ENCODE measurements at places on chromosomes 5 and 9. TPM values are rescaled to one million over a fixed set of nuclear protein-coding genes. Genes with fewer than 3 reads are reported as not detected.

- no peak for DNase-seq
Observed at GRCh38 chr5:23451156-23451555, 56.3 kb upstream of the PRDM9 start.

DNA sequence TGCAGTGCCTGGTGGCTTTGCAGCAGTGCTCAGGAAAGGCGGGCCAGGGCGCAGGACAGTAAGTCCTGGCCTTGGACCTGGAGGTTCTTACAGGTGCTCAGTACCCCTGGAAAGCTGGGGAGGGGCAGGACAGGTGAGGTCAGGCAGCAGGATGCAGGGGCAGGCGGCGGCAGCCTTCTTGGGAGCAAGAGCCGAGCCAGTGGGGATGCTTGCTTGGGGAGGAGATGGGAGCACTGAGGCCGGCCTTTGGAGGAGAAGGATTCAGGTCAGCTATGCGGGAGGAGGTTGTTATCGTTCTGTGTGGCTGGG, 98.0 kb downstream of the COL5A1 start:
- no peak for DNase-seq

- DNase-seq: no peak
Observed at GRCh38 chr5:32802764-32803163, 91.6 kb downstream of the NPR3 start.

DNA sequence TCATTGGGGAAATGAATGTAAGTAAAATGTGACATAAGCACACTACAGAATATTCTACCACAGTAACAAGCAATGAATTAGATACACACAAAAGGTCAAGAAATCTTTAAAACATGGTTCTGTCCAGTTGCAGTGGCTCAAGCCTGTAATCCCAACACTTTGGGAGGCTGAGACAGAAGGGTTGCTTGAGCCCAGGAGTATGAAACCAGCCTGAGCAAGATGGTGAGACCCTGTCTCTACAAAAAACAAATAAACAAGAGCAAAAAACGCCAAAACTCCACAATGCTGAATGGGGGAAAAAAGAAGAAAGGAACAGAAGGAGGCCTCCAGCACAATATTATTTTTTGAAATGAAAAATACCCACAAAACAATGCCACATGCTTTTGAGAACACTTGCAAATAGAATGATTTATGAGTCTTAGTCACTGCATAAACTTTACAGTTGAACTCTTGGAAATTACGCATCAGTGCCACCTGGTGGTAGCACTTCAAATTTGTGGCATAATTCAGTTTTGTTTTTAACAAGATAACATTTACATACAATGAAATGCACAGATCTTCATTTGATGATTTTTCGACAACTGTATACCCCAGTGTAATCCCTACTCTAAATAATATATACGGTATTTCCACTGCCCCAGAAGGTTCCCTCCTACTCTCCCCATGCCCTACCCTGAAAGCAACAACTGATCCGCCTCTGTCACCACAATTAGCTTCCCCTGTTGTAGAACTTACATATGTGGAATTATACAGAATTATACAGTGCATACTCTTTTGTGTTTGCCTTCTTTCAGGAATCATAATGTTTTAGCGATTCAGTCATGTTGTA, 14.4 kb upstream of the SPINK4 start:
- DNase-seq: peak; percentile 69

GRCh38 chr5:160390787-160391696, 8.8 kb downstream of the FAM200C start:
- no peak for DNase-seq

GRCh38 chr5:172664681-172665541, 23.8 kb downstream of the NEURL1B start:
- no peak for DNase-seq

GRCh38 chr5:18375641-18376040, 741.4 kb downstream of the TAF11L14 start:
- no peak for DNase-seq

GRCh38 chr5:33260098-33260497, 180.7 kb upstream of the TARS1 start:
- DNase-seq: no peak

- DNase-seq: no peak
Observed at GRCh38 chr5:33046091-33046490, 335.0 kb downstream of the NPR3 start.

DNA sequence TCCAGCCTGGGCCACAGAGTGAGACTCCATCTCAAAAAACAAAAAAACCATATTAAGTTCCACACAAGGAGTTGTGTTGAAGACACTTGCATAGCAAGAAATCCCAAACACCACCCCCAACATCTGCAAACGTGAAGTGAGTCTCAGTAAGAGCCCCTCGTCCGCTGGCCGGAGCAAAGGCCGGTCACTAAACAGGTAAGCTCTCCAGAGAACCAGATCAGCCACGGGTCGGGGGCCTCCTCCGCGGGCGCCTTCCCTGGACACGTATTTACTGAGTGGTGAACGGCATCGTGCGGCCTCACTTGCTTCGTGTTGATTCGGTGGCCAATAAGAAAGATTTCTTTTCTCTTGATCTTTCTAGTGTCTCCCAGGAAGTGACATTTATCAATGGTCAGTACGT, 93.6 kb downstream of the MRPL36 start:
- DNase-seq: no peak

- no peak for DNase-seq
Observed at GRCh38 chr5:73666891-73667290, 40.9 kb downstream of the ARHGEF28 start.

DNA sequence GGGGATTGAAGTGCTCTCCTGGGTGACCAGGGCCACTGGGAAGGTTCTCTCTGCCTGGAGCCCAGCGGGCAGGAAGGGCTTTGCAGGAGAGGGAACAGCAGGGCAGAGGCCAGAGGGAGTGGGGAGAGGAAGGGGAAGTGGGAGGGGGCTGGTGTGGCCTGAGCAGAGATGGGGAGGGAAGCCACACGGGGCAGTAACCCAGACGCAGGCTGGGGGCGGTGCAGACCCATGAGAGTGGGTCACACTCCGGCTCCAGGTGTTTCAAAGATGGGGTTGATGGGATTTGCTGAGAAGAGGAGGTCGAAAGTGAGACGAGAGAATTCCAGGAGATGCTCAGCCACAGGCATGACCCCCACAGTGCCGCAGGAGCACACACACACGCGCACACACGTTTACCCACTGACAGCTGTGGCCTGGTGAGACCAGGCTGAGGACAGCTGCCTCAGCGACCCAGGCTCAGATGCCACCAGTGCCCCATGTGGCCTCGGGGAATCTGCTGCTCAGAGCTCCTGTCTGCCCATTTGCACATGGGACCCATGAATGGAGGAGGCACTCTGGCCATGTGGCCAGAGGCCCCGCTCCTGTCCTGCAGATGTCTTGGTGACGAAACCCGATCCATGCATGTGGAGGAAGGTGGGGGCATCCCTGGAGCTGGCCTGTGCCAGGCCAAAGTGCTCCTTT, 32.7 kb upstream of the FCN2 start:
- no peak for DNase-seq

DNA sequence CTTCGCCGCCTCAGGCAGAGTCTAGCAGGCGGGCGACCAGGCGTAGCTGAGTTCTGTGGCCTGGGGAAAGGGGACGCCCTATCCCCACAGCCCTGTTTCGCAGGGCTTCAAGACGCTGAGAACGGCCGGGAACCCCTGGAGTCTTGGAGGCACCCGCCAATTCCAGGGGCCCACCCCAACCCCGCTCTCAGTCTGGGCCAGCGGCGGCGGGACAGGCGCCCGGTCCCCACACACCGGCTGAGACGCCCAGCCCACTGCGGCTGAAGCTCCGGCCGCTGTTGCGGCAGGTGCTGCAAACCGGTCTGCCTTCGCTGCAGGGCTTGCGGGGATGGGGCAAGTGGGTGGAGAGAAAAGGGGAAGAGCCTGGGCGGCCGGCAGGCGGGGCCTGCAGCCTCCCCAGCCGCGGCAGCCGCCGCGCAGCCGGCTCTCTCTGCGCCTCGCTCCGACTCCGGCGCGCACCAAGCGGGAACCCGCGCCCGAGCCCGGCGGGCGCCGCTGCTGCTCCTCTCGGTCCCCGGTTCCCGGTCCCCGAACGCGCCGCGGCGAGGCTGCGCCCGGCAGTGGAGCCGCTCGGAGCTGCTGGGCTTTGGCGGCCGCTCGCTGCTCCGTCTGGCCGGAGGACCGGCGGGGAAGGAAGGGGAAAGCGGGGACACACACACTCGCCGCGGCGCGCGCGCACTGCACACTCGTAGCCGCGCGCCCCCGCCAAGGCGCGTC, at the start of gene PIP5K1B:
PIP5K1B (plus strand) TSS at position 427 of the 717 bp plus-strand sequence. CDS start 117,375 bp downstream, outside the sequence.
- peak; percentile 69 for DNase-seq

- DNase-seq: no peak
Observed at GRCh38 chr5:107875833-107876232, 205.1 kb upstream of the EFNA5 start.

DNA sequence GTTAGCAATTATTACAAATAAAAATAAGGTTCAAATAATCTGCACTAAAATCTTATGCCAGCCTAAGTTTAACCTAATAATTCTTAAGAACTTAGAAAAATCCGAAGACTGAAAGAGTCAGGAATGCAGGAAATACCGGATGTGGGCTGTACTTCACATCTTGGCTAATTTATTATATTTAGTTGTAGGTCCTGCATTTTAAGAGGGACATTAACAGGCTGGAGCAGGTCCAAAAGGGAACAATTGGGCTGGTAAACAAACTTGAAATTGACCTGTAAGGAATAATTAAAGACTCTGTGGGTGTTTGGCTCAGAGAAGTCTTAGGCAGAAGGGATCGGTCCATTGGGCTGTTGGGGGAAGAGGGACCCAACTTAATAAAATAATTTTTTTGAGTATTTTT, 18.4 kb downstream of the GLRA1 start:
- DNase-seq: no peak

GRCh38 chr5:58675341-58675740, 92.5 kb downstream of the RAB3C start:
- no peak for DNase-seq

DNA sequence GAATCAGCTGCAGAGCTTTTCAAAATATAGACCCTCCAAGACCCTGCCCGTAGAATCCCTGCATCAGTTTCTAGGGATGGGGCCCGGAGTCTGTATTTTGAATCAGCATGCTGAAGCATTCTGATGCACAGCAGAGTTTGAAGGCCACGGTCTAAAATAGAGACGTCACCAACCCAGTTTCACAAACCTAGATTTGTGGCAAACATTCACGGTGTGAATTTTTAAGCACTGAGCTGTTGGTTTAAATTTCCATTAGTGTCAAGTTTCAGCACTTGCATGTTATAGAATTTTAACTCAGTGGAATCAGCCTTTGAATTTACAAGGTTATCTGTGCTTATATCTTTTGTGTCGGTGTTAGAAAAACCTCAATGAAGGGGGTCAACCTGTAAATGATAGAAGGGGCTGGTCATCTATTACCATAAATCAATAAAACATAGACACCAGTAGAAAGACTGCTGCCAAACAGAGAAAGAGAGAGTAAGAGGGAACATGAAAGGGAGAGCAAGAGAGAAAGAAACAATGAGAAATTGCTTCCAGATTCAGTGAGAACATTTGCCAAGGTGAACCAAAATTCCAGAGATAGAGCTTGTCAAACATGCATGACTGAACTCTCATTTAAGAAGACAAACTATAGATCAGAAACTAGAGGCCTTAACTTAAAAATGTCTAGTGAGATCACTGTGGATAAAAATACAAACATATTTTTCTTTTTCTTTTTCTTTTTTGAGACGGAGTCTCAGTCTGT, 414.9 kb downstream of the ZSWIM6 start:
- DNase-seq: no peak

- DNase-seq: no peak
Observed at GRCh38 chr5:72600391-72600981, 93.3 kb upstream of the ZNF366 start.

- no peak for DNase-seq
Observed at GRCh38 chr5:3339798-3340115, 255.9 kb upstream of the IRX1 start.

- no peak for DNase-seq
Observed at GRCh38 chr5:11851965-11852716, 52.1 kb downstream of the CTNND2 start.

- no peak for DNase-seq
Observed at GRCh38 chr9:131583836-131584555, 38.7 kb downstream of the PRRT1B start.

DNA sequence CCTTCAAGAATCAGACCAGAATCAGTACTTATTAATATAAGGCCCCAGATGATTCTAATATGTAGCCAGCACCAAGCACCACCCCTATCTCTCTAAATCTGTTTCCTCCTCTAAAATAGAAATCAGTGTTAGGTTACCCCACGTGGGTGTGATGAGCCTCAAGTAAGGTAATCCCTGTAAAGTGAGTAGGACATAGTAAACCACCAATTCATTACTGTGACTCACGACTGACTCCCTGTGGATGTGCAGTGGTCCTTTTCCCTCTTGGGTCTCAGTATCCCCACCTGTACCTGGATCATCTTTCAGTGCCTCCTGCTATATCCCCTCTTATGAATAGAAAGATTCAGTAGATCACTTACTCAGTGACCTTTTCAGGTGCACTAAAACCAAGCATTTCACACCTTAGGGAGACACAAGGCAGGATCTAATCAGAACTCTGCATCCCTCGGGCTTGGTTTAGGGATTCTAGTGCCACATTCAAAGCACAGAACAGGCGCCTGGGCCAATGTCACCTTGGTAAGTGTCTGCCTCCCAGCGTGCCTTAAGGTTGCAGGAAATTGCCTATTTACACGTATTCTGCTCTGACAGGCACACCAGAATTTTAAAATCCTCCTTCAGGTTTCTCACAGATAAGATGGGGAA, 12.2 kb upstream of the ALDH1B1 start:
- DNase-seq: no peak

DNA sequence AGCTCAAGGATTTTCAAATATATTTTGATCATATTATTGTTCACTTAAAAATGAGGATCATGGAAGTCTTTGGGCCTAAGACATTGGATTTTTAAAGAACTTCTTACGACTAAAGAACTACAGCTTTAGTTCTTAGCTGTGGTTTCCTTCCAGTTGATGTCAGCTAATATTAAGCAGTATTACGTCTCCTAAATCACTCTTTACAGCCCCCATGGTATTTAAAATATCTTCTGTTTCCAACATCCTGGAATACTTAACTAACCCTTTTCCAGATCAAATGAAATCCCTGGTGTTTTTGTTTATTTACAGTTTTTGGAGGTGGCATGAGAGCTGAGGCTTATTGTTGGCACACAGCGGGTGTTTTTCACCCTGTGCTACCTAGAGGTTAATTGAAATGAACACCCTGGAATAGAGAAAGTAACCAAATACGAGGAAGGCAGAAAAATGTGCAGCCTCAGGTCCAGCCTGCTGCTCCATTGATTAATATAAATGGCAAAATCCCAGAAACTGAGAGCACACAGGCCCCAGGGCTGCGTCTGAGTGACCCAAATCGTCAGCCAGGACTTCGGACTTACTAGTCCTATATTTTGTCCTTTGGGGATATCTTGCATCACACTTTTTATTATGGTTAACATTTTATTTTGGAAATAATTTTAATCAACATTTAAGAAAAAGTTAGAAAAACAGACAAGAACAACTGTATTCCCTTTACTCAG, 52.3 kb upstream of the ICE1 start:
- DNase-seq: no peak

Gene SLC23A1
- 10.1 TPM for polyA plus RNA-seq

Gene TAF11L10
- not detected for polyA plus RNA-seq

Gene TMC1
- 0.97 TPM for polyA plus RNA-seq

Gene SLC31A2
- 2.7 TPM for polyA plus RNA-seq

Gene PLPPR1
- polyA plus RNA-seq: 20.0 TPM

Gene SPIN1
- polyA plus RNA-seq: 159 TPM

Gene CDH10
- polyA plus RNA-seq: 10.9 TPM

Gene PSMD5
- 39.0 TPM for polyA plus RNA-seq

Gene NREP
- polyA plus RNA-seq: 746 TPM

Gene SPINK6
- polyA plus RNA-seq: not detected

Gene NUTM2G
- 1.3 TPM for polyA plus RNA-seq
